ENCODE measurements at places on chromosomes 1 and 21.

DNA sequence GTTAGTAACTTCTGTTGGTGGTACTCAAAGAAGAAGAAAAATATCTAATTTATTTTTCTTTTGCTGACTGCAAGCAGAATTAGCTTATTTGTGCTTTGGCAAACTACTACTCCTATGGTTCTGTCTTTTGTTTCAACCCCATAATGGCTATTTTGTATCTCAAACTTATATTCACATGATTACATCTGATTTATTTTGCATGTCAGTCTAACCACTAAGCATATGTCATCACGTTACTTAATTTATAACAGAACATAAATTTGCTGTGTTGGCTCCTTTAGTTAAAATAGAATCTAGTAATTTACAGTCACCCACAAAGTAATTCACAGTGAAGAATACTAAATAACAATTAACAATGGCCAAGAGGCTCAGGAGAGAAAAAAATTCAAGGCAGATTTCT is 39.1 kb upstream of the CNN3 start:
- DNase-seq, result no peak

GRCh38 chr1:207923561-207923960 is 12.6 kb upstream of the CD34 start:
- no peak for DNase-seq

DNA sequence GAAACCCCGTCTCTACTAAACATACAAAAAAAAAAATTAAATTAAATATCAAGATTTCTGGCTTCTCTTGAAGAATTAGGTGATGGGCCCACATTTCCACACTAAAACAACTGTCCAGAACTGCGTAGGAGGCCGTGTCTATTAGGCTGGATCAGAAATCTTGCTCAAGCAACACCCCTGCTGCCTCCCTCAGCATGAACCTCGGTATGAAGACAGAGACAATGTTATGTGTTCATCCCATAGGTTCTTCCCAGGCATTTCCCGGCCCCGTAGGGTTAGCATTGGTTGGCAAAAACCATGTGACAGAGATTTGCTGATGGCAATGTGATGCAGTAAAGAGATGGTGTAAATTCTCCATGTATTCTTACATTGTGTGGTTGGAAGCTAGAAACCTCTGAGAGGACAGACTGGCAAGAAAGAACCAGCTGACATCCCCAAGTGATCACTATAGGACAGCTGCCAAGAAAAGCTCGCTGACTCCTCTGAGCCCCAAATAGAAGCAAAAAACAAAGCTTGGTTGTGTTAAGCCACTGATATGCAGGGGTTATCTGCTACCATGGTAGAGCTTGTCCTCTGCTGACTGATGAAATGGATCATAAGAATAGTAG is 34.5 kb downstream of the EBNA1BP2 start:
- no peak for DNase-seq

GRCh38 chr1:217781056-217781455 is 149.9 kb downstream of the SPATA17 start:
- no peak for DNase-seq

- DNase-seq, result no peak
These were observed 458.4 kb downstream of the SMYD3 start for GRCh38 chr1:246048693-246049092.

All from fibroblast of mammary gland (primary cell).